Right ventricle myocardium inferior (tissue), 1 donor: ENCODE measurements at places on chromosomes 3 and 15. TPM values are rescaled to one million over a fixed set of nuclear protein-coding genes. Genes with fewer than 3 reads are reported as not detected.

DNA sequence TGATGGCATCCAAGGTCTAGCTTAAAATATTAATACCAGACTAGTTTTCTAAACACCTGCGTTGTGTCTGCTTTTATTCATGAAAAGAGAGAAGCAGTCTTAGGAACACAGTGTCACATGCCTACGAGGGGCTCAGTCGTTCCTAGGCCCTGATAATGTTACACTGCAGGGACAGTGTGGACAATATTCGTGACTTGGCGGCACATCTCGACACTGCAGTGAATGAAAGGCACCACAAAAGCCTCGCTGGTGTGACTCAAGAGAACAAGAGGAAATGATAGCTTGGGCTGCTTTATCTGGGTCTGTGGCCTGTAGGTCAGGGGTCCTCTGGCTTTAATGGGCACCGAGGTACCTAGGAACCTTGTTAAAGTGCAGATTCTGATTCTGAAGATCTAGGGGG is 226.7 kb downstream of the PDZRN3 start:
- DNase-seq = no peak

DNA sequence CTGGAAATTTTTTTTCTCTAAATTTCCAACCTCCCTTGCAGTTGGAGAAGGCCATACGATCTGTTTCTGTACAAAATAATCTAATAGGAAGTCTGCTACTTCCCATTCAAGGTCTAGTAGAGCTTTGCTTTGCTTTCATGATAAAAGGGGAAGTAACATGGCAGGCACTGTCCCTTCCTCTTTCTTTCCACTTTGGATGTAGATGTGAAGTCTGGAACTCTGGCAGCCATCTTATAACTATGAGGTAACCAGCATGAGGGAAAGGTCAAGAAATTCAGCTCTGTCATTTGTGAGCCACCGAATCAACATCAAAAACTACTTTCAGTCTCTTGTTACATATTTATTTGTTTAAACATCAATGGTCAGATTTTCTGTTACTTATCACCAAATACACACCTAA is 156.3 kb downstream of the MTHFS start:
- no peak for DNase-seq

DNA sequence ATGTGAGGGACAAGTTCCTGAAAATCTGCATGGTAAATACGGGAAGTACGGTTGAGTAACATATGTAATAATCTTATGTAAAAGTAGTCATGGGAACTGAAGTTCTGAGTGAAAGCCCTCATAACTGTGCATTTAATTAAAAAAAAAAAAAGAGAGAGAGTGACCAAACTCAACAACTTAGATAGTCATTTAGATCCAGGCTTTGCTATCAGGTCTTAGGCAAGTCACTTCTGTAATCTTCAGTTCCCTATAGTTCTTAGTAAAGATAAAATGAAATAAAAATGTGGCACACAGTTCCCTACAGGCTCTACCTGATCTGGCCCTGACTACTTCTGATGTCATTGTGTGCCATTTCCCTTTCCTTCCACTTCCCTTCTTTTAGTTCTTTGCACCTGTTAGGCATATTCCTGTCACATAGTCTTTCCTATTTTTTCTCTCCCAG is 15.0 kb downstream of the RNF111 start:
- DNase-seq = no peak

Gene NPHP3
- 8.1 TPM for total RNA-seq

- no peak for DNase-seq
Observed at GRCh38 chr15:50265620-50266019, at the start of gene HDC. TSS of gene HDC (minus strand) at chr15:50265726. CDS start at chr15:50265623, 103 bp downstream.

DNA sequence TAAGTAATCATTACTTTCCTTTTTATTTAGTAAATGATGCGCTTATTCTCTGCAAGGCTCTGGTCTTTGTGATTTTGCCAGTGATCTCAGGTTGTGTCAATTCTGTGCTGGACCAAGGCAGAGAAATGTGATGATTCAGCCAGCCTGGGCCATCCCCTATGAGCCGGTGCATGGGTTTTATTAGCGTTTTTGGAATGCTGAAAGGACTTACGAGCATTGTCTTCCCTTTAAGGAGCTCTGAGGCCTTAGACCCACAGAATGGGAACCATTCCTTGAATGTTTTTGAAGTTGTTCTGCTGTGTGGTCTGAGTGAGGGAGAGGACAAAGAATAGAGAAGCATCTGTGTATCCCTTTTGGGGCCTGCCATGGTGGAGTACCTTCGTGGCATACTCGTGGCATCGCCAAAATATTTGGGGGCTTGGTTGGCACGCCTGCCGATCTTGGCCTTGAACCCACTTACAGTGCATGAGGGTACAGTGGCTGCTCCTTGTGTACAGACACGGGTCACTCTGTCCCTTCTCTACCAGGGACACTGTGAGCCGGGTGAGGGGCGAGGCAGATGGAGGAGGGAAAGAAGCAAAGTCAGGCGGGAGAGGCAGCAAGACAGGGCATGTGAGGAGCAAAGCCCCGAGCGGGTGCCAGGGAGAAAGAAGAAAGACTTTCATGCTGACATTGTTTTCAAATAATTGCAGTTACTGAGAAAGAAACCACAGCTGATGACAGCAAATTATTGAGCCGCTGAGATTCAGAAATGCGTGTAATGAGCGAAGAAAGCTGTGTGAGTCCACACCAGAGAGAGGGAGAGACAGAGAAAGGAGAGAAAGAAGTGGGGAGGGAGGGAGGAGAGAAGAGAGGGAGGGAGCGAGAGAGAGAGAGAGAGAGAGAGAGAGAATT is 269.4 kb upstream of the RGMA start:
- DNase-seq = no peak

Gene CD96
- total RNA-seq = 0.35 TPM

GRCh38 chr15:35827141-35827540 is 281.2 kb upstream of the DPH6 start:
- no peak for DNase-seq
